A549 treated with CORT108297 at 1 μM for 4 hours (cell line): ENCODE measurements at places on chromosomes 7 and 10. TPM values are rescaled to one million over a fixed set of nuclear protein-coding genes. Genes with fewer than 3 reads are reported as not detected.

ZNF365 gene
- total RNA-seq, result 0.93 to 1.3 TPM (median 1.2 TPM) in 5 replicates

C10orf62 gene
- 0.10 TPM in 1 of 5 replicates, not detected in the others for total RNA-seq

ZNF736 gene
- 0.06 TPM in 1 of 5 replicates, not detected in the others for total RNA-seq

MUC12 gene
- 15.1 to 20.6 TPM (median 20.0 TPM) in 5 replicates for total RNA-seq

NEUROG3 gene
- total RNA-seq, result not detected in 5 replicates

DOCK1 gene
- 19.7 to 26.3 TPM (median 24.0 TPM) in 5 replicates for total RNA-seq

FOXP2 gene
- not detected in 5 replicates for total RNA-seq

SEMA4G gene
- 8.0 to 10.4 TPM (median 9.7 TPM) in 5 replicates for total RNA-seq

MAPK8 gene
- 29.7 to 45.7 TPM (median 39.0 TPM) in 5 replicates for total RNA-seq

SH2D4B gene
- 0.03 to 0.07 TPM (median 0.05 TPM) in 3 of 5 replicates, not detected in the others for total RNA-seq

FKBP9 gene
- total RNA-seq, result 71.5 to 131 TPM (median 85.2 TPM) in 5 replicates

MSMB gene
- total RNA-seq, result not detected in 5 replicates

CUL1 gene
- total RNA-seq, result 55.6 to 63.9 TPM (median 58.4 TPM) in 5 replicates

COX19 gene
- 5.5 to 7.3 TPM (median 5.9 TPM) in 5 replicates for total RNA-seq

ACTL6B gene
- not detected in 5 replicates for total RNA-seq

PON3 gene
- 31.2 to 39.6 TPM (median 33.8 TPM) in 5 replicates for total RNA-seq

MTPN gene
- total RNA-seq, result 96.8 to 125 TPM (median 114 TPM) in 5 replicates

RELN gene
- total RNA-seq, result 0.01 to 0.14 TPM (median 0.07 TPM) in 4 of 5 replicates, not detected in the other

SLC26A3 gene
- total RNA-seq, result not detected in 5 replicates

NKX6-2 gene
- 0.17 to 0.33 TPM (median 0.29 TPM) in 5 replicates for total RNA-seq

BZW2 gene
- 90.6 to 103 TPM (median 93.0 TPM) in 5 replicates for total RNA-seq

MKX gene
- total RNA-seq, result not detected in 5 replicates

SPDYE6 gene
- total RNA-seq, result not detected in 5 replicates

CLDN4 gene
- total RNA-seq, result 3.6 to 5.3 TPM (median 4.6 TPM) in 5 replicates

ANXA8L1 gene
- total RNA-seq, result 86.4 to 129 TPM (median 111 TPM) in 5 replicates

NRAP gene
- 0.01 TPM in 1 of 5 replicates, not detected in the others for total RNA-seq

AGFG2 gene
- total RNA-seq, result 10.6 to 23.5 TPM (median 19.8 TPM) in 5 replicates

CYP3A4 gene
- 0.05 TPM in 1 of 5 replicates, not detected in the others for total RNA-seq

OR2A12 gene
- total RNA-seq, result not detected in 5 replicates

VWA2 gene
- 0.02 to 0.06 TPM in 2 of 5 replicates, not detected in the others for total RNA-seq

LAMB1 gene
- 118 to 147 TPM (median 123 TPM) in 5 replicates for total RNA-seq

PIP gene
- total RNA-seq, result 0.15 to 0.38 TPM (median 0.18 TPM) in 3 of 5 replicates, not detected in the others

OR2A5 gene
- not detected in 5 replicates for total RNA-seq

LIPJ gene
- not detected in 5 replicates for total RNA-seq

KNDC1 gene
- 0.69 to 2.2 TPM (median 2.1 TPM) in 5 replicates for total RNA-seq

AIFM2 gene
- 28.8 to 38.2 TPM (median 37.4 TPM) in 5 replicates for total RNA-seq

NKX1-2 gene
- 0.02 to 0.10 TPM in 2 of 5 replicates, not detected in the others for total RNA-seq

LRRC17 gene
- total RNA-seq, result 0.03 to 0.16 TPM (median 0.11 TPM) in 4 of 5 replicates, not detected in the other

HKDC1 gene
- 12.8 to 19.1 TPM (median 15.2 TPM) in 5 replicates for total RNA-seq

FLNC gene
- total RNA-seq, result 3.9 to 6.9 TPM (median 4.9 TPM) in 5 replicates

ADCYAP1R1 gene
- total RNA-seq, result 0.06 to 0.09 TPM (median 0.06 TPM) in 4 of 5 replicates, not detected in the other

ITPRID1 gene
- total RNA-seq, result not detected in 5 replicates

GARIN1A gene
- total RNA-seq, result 0.33 to 0.70 TPM (median 0.45 TPM) in 5 replicates

ZNF22 gene
- total RNA-seq, result 5.2 to 7.0 TPM (median 6.5 TPM) in 5 replicates

TAC1 gene
- not detected in 5 replicates for total RNA-seq

ASAH2 gene
- total RNA-seq, result 0.87 to 4.2 TPM (median 2.7 TPM) in 5 replicates

COL1A2 gene
- 0.01 to 0.08 TPM (median 0.07 TPM) in 3 of 5 replicates, not detected in the others for total RNA-seq

VWC2 gene
- total RNA-seq, result not detected in 5 replicates

PRLHR gene
- total RNA-seq, result not detected in 5 replicates

SRI gene
- total RNA-seq, result 111 to 138 TPM (median 127 TPM) in 5 replicates

MCM10 gene
- 21.6 to 28.6 TPM (median 24.1 TPM) in 5 replicates for total RNA-seq
